Left forelimb (tissue), 1 donor: ENCODE measurements at places on chromosomes 1 and 21.
A peak's percentile ranks its signal among the peaks of the same experiment; 100 is the strongest.

DNA sequence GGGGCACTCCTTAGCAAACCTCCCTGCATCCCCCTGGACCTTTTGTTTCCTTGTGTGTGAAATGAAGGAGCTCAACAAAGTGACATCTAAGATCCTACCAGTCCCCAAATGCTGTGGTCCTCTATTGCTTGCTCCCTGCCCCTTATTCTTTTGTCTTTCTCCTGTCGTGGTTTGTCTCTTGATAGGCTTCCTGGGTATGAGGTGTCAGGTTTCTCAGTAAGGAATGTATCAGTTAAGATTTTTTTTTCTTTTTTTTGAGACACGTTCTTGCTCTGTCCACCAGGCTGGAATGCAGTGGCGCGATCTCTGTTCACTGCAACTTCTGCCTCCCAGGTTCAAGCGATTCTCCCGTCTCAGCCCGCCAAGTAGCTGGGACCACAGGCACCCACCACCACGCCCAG lies 16.8 kb downstream of the CNIH3 start:
- DNase-seq: no peak

DNA sequence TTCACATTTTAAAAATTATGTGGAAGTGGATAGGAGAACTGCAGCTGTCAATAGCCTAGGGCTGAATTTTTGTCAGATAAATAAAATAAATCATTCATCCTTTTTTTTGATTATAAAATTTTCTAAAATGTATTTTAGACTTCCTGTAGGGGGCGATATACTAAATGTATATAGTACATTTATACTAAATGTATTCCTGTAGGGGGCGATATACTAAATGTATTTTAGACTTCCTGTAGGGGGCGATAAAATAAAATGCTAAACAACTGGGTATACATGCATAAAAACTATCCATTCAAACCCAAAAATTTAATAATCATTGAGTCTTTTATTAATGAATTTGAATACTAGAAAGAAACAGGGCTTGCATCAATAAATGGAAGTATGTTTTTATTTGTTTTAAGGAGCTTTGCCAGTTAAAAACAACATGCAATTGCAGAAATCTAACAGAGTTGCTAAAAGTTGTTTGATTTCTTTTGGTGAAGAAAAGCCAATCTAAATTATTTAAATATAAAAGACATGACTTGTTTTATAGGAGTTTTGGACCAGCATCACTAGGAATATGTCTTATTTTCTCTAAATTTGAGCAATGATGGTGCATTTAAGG lies 31.4 kb downstream of the CLCA1 start:
- DNase-seq: no peak

DNA sequence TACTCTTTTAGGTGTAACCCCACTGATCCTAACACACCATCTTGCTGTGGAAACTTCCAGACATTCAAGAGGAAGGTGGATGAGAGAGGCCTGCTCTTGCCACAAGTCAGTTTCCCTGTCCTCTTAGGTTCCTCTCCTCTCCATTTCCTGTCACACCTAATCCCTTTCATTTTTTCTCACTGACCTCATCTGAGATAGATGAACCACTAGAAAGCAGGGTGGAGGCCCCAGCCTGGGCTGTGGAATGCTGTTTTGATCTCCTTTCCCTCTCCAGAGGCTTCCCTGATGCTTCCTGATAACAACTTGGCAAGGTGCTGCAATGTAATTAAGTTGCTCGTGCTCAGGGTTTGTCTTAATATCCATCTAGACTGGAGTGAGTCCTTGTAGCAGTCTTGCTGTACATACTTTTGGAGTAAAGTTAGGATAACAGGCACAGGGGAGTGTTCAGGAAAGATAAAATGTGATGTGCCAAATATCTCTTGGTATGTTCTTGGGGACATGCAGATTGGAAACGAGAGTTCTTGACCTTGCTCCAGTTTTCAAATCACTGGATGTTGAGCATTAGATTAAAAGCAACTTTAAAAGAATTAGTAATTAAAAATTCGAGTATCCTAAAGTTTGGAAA lies 11.2 kb downstream of the LRRC42 start:
- no peak for DNase-seq

- DNase-seq: no peak
These were observed 97.4 kb downstream of the KCNH1 start for GRCh38 chr1:211036381-211037060.

DNA sequence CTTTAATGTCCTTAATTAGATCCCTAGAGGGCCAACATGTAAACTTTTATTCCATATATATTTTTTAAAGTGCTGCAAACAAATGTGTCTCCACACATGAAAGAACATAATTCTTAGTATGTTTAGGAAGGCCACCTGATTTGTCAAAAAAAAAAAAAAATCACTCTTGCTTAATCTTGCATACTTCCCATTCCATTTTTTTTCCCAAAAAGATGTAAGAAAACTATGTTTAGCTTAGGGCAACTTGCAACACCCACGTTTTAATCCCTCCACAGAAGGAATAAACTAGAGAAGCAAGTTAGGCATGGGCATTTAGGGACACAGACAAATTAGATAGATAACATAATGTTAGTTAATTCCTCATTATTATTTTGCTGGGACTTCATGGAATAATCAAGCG lies 5.6 kb downstream of the YOD1 start:
- no peak for DNase-seq

- DNase-seq: no peak
These were observed 44.8 kb downstream of the ATP5PO start for GRCh38 chr21:33870768-33871167.

GRCh38 chr1:172990598-172991215 lies 60.0 kb downstream of the TNFSF18 start:
- no peak for DNase-seq

- DNase-seq: no peak
These were observed 277.6 kb upstream of the RUNX1 start for GRCh38 chr21:35326677-35327076.

- no peak for DNase-seq
These were observed 17.3 kb upstream of the C1orf159 start for GRCh38 chr1:1132956-1133750.

DNA sequence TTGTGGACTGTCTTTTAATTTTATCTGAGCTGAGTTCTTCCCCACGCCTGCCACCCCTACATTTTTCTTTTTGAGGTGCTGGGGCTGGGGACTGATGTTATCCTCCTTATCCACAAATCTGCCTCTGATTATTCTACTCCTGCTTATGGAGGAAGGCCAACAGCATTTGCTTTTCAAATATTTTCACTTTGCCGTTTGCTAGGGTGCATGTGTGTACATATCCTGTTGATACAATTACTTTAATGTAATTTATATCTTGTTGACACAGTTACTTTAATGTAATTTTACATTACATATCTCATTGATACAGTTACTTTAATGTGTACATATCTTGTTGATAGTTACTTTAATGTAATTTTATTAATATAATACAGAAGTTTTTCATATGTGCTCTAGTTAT lies 36.2 kb downstream of the PRRC2C start:
- no peak for DNase-seq

GRCh38 chr1:173295391-173295790 lies 88.3 kb upstream of the TNFSF4 start:
- DNase-seq: no peak

DNA sequence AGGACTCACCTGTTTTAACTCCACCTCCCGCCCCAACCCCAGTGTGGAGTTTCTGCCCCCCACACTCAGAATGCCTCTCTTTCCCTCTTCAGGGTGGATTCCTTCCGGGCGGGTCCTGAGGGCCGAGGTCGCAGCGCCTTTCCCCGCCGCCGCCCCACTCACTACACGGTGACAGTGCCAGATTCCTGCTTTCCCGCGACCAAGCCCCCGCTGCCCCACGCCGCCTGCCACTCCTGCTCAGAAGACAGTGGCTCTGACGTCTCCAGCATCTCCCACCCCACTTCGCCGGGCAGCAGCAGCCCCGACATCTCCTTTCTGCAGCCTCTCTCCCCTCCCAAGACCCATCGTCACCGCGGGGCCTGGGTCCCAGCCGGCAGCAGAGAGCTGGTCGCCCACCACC lies 16.7 kb downstream of the INAVA start:
- DNase-seq: no peak

- DNase-seq: peak; percentile 61
These were observed 21.3 kb downstream of the SERINC2 start for GRCh38 chr1:31434101-31434871.

DNA sequence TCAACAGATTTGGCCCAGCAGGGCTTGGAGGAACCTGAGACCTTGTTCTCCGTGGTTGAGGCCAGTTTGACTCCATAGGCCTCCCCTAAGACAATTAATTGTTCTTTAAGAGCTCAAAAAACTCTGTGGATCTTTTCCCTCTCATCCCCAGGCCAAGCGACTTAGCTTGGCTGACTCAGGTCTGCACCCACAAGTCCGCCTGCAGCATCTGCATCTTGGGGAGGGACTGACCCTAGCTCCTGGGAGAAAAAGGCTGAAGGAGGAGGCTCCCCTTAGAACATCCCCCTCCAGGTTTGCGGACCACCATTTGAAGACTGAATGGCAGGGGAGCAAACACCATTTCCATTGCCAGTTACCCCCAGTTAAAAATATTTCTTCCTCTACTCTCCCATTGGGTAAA lies 1.5 kb upstream of the HES2 start:
- DNase-seq: no peak
